ENCODE measurements at places on chromosomes 5 and 9.

DNA sequence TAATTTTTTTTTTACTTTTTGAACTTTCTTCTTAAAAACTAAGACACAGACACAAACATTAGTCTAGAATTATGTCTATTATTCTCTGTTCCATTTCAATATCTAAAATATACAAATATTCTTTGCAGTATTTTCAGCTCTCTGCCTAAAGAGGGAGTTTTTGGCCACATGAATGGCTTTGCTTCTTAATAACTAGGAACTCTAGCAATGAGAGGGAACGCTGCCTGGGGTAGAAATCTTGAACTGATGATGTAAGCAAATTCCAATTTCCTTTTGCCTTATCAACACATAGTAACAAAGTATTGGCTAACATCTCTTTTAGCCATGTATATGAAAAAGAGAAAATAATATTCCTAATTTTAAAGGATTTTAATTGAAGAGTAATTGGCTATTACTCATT, 51.9 kb downstream of the SLC25A46 start:
- no peak for DNase-seq

GRCh38 chr9:123620239-123620638, 264.2 kb downstream of the CRB2 start:
- no peak for DNase-seq

GRCh38 chr9:132023419-132024180, 56.1 kb downstream of the MED27 start:
- DNase-seq: no peak

DNA sequence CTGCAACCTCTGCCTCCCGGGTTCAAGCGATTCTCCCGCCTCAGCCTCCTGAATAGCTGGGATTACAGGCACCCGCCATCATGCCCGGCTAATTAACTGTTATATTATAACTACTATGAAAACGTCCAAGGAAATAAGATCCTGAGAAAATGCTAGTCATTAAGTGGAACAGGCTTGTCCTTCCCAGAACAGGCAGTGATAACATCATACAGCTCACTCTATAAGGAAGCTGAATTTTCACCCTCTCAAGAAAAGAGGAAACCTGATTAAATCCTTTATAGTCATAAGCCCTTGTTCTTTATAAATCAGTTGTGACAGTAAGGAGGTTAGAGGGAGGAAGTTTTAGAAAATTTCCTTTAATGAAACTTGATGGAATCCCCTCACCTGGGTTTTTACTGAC, 163.9 kb upstream of the CLINT1 start:
- DNase-seq: no peak

- DNase-seq: no peak
Observed at GRCh38 chr5:33261305-33261704, 179.5 kb upstream of the TARS1 start.

DNA sequence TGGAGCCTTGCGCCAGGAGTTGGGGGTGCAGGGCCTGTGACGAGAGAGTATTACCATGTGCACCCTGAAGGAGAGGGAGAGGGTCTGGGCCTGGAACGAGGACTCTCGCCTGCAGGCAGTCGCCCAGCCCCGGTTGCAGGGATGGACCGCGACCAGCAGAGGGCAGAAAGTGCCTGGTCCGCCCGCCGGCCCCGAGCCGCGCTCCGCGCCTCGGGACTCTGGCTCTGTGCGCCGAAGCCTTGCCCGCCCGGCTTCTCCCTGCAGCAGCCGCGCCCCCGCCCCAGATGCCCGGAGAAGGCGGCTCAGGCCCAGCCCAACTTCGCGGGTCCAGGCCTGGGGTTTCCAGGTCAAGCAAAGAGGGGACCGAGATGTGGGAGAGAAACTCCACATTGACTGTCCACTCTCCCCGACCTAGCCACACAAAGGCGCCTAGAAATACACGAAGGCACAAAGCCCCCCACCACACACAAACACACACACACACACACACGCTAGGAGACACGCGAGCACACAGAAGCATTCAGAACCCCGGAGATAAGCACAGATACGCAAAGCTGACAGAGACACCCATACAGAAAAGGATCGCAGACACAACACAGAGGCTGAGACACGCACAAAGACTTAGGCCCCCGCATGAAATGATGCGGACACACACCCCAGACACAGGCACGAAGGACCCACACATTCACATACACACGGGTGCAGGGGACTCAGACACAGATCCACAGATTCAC, 2.0 kb upstream of the LMX1B start:
- DNase-seq: peak; percentile 58

DNA sequence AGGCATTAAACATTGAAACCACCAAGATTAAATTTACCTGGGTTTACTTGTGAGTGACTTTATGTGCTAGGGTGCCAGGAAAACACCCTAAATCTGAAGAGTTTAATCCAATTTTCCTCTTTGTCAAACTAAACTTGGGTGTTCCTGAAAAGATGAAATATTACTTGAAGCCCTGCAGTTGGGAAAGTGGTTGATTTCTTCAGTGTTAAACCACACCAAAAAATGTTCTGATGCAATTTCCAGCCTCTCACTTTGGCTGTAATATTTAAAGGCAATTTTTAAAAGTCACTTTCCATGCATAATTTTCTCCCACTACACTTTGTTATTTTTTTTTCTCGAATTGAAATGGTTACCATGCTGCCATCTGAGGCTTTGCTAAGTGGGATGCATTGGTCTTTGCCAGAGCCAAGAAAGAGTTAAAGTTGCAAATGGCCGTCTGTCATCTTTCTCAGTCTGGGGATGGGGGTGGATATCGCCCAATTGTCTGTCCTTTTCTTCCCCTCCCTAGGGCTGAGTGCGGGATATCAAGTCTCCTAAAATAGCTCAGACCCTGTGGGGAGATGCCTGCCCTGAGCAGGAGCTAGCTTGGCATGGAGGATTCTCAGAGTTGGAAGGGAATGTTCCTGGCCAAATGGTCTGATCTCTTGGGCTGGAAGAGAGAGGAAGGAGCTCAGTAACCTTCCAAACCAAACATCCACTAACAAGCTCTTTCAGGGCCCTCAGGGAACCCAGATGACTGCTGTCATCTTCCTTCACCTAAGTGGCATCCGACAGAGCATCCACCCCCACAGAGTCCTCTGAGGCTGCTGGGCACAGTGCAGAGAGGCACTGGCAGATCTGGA, 13.6 kb upstream of the SHB start:
- no peak for DNase-seq

All from stimulated activated CD4-positive, alpha-beta T cell treated with anti-CD3 and anti-CD28 coated beads, Interleukin-2, amount 100 ng/mL, for 4 hours (primary cell).